ENCODE measurements at places on chromosomes 5 and 9.

DNA sequence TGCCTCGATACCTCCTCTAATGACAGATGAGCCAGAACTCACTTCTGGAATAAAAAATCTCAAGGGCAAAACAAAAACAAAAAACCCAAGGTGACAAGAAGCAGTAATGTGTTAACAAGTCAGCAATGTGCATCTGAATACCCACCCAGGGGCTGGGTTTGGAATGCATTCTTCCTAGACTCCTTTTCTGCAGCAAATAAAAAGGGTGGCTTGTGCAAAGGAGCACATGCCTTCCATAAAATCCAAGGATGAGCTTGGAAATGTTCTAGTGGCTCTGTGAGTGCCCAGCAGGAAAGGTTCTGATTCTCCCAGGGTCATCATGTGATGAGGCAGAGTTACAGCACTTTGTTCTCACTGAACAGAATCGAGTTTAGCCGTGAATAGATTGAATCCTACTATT lies 599.9 kb downstream of the RAB3C start:
- DNase-seq: no peak

GRCh38 chr9:1429297-1429696 lies 379.1 kb downstream of the DMRT2 start:
- DNase-seq: no peak

GRCh38 chr9:114364134-114365041 lies 23.4 kb downstream of the AKNA start:
- peak; percentile 85 for DNase-seq

GRCh38 chr5:145945620-145946111 lies 9.3 kb downstream of the SH3RF2 start:
- DNase-seq: no peak

GRCh38 chr5:169202969-169203368 lies 98.0 kb downstream of the SLIT3 start:
- no peak for DNase-seq

- DNase-seq: no peak
Observed at GRCh38 chr5:151056379-151057325, 24.2 kb downstream of the TNIP1 start.

GRCh38 chr5:61647672-61648071 lies 315.6 kb downstream of the ZSWIM6 start:
- no peak for DNase-seq

DNA sequence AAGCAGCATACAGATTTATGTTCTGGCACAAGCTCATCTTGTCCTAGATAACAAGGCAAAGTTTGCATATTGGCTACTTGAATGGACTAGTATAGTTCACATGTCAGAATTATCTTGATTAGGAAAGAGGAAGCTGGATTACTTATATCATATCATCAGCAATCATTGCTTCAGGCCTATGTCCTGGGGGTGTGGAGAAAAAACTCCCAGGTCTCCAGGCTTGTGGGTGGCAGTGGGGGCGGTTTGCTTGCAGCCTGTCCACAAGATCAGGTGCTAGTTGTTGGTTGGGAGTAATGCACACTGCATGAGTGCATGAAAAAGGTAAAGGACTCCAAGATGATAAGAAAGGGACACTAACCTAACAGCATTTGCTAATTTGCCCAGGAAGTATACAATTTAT lies 326.4 kb upstream of the PDE4D start:
- no peak for DNase-seq

- peak; percentile 67 for DNase-seq
Observed at GRCh38 chr9:618478-618877, 223.0 kb upstream of the DMRT1 start.

DNA sequence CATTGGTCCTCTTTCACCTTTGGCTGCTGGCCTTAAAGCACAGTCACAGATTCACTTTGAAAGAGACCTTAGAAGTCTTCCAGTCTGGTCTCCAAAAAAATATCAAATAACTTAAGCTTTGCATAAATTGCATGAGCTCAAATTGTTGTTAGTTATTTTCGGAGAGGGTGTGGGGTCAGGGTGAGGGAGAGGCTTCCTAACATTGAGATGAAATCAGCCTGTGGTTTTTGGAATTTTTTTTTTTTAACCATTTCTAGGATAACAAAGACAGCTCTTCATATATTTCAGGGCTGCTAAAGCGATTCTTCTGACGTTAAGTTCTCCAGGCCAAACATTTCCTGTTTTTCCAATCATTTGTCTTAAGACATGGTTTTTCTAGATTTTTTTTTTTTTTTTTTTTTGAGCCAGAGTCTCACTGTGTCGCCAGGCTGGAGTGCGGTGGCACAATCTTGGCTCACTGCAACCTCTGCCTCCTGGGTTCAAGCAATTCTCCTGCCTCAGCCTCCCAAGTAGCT lies 4.5 kb downstream of the OCLN start:
- no peak for DNase-seq

DNA sequence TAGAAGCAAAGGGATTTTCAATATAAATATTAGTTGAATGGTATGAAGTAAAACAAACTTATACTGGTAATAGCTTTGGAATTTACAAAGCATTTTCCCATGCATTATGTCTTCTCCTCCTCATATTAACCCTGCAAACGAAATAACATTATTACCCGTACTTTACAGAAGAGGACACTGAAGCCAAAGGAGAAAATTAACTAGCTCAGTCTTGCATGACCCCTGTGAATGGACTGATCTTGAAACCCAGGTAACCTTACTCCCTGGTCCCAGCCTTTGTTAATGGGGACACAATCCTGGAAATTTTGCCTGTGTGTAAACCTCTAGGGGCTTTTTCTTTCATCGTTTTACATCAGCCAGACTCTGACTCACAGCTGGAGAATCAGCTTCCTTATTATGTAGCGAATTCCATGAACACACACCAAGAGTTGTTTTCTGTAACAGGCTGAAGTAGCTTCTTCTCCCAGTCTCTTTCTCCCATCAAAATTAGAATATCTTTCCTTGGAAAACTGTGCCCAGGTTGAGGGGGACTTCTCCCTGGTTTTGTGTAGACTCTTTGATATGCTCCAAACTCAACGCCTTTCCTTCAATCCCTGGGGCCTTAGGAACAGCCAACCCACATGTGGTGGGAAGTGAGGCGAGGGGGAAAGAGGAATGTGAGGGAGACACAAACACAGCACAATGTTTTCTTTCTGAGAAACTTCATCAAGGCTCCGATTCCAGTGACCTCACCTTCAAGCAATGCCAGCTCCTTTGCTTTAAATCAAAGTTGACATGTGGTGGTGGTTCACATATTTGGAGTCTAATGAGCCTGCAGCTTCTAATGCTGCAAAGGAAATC lies 480.9 kb upstream of the PAPPA start:
- peak; percentile 99 for DNase-seq

- DNase-seq: no peak
Observed at GRCh38 chr9:91077624-91078368, 276.2 kb downstream of the SYK start.

DNA sequence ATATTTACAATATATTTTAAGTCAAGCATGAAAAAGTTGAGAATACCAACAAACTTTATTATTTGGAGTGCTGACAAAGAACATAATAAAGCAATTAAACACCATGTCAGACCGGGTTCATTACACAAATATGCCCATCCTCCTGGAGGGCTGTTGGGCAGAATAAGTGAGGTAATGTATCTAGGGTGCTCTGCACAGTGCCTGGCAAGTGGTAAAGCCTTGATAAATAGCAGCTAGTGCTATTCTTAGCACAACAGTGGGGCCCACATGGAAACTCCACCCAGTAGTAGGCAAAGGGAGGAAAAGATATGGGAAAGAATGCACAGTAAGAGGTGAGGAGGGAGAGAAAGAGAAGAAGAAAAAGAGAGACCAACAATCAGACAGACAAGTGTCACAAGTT lies 97.7 kb downstream of the SLC1A3 start:
- DNase-seq: no peak

- DNase-seq: peak; percentile 11
Observed at GRCh38 chr5:32096891-32097595, 77.1 kb downstream of the GOLPH3 start.

GRCh38 chr5:127609011-127609410 lies 39.9 kb upstream of the CTXN3 start:
- no peak for DNase-seq

- DNase-seq: peak; percentile 59
Observed at GRCh38 chr5:180470966-180471582, 23.1 kb upstream of the CNOT6 start.

- DNase-seq: no peak
Observed at GRCh38 chr9:130159915-130160670, 12.1 kb upstream of the NCS1 start.

DNA sequence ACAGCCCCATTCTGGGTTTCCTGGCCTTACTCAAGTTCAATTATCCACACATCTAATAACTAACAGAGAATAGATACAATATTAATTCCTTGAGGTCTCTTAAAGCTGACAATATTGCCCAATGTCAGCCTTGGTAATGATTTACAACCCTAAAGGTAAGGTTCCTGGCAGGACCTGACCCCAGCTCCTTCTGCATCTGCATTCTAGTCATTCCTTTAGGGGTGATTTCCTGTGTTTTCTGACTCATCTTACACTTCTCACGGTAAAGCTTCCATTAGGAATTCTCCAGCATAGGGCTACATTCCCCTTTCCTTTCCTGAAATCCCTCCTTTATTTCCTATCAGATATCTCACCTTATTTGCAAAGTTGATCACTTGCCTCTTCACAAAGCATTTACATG lies 9.3 kb downstream of the HAVCR1 start:
- no peak for DNase-seq

DNA sequence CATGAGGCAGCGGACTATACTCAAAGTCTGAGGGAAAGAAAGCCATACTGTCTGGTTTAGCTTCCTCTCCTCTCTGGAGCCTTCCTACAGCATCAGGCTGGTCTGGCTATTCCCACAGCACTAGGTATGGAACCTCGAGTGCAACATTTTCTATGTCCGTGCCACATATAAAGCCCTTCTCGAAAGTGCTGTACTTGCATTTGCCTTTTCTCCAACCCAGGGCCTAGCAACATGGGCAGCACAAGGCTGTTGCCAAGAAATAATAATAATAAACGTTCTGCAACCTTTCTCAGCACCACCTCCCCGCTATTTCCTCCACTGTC lies 804 bp downstream of the MED10 start:
- no peak for DNase-seq

- DNase-seq: peak; percentile 84
Observed at GRCh38 chr9:116661037-116661954, 25.8 kb upstream of the TRIM32 start.

DNA sequence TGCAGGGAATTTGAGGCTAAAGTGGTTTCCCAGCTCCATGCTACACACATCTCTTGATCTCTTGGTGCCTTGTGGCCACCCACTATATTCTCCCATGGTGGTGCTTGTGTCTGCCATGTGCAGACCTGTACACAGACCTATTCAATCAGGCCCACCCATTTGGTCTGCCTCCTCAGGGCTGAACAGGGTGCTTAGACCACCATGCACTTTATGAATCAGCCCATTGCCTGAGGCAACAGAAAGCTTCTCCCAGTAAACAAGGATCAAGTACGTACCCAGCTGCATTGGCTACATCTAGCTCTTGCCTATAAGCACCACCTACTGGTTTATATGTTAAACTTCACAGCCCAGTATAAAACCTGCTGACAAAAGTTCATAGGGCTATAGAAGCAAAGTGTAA lies 664.3 kb upstream of the EDIL3 start:
- DNase-seq: peak; percentile 70

GRCh38 chr5:178067755-178068154 lies 45.6 kb upstream of the N4BP3 start:
- DNase-seq: no peak

DNA sequence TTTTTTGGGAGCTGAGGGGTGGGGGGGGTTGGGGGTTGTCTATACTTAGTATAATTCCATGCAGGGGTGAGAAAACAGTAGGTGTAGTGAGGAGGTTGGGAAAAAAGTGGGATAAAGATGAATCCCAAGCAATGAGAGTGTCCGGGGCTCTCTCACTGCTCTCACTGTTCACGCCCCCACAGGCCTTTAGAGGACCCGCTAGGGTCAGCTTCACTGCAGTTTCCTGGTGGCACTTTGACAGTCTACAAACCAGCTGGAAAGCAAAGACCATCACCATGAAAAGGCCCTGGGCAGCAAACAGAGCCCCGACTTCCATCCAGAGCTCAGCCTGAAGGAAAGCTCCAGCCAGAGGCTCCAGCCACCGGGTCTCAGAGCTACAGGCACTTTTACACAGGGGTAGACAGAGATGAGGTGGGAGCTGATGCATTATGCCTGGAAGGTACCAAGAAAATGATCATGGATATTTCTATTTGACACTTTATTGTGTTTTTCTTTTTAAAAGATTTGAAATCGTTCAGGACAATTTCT lies 355.1 kb downstream of the ADAMTS6 start:
- DNase-seq: no peak

GRCh38 chr9:71806901-71807307 lies 38.6 kb upstream of the CEMIP2 start:
- peak; percentile 67 for DNase-seq

DNA sequence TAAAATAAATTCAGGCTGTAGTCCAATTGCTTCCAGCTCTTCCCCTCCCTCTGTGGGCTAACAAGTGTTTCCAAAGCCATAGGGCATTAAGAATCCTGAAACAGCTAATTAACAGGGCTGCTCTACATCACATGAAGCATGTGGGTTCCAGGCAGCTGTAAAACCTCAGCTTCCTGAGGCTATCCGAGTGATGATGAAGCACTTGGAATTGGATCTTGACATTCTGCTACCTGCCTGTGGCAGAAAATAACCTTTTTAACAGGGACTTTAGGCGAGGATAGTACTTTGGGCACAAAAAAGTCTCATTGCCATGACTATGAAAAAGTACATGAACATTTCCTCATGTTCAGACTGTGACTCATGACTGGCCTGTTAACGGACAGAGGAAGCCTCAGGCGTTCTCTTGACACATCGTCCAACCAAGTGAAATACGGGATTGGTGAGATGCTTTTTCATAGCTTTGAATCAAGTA lies 107.2 kb downstream of the PDE4D start:
- peak; percentile 27 for DNase-seq

- peak; percentile 87 for DNase-seq
Observed at GRCh38 chr9:88694625-88695024, 159.6 kb downstream of the NXNL2 start.

DNA sequence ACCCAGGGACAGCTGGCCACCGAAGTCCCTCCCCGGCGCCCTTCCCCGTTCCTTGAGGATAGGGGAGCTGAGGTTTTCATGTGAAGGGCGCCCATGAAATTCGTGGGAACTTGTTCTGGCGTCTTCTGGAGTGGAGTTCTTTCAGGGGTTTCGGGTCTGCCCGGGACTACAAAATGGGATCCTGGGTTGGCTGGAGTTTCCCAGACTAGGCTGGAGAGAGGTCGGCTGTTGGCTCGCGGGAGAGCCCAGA lies 3.6 kb upstream of the RGMB start:
- DNase-seq: no peak

- DNase-seq: peak; percentile 13
Observed at GRCh38 chr9:104748359-104749031, 1.0 kb downstream of the NIPSNAP3A start.
